A172 (cell line): ENCODE measurements at places on chromosomes 5 and 9. TPM values are rescaled to one million over a fixed set of nuclear protein-coding genes. Genes with fewer than 3 reads are reported as not detected.

GRCh38 chr9:113524468-113524867 is 60.9 kb downstream of the RGS3 start:
- DNase-seq, result no peak

- DNase-seq, result no peak
Observed at GRCh38 chr5:40679913-40680681, at the start of gene PTGER4. Gene PTGER4, plus strand, starts transcription at chr5:40679915. Its CDS starts 1,079 bp downstream, at chr5:40680994.

- no peak for DNase-seq
Observed at GRCh38 chr9:99073985-99074901, 30.7 kb upstream of the TGFBR1 start.

DNA sequence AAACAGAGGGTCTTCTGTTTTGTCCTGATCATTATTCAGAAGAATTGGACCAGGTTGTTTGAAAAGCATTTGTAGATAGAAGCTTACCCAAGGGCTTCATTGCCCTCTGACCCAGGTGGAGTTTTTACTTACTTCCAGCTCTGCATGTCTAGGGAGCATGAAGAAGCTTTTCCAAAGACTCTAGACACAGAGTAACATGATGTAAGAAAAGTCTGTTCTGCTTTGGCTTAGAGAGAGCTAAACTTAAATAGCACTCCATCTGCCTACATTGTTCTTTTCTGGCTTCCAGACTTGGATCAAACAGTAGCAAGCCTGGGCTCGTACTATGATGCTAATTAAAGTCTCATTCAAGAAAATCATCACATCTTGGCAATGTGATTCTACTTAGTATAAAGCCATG is 112.1 kb downstream of the SNCAIP start:
- no peak for DNase-seq

- DNase-seq, result no peak
Observed at GRCh38 chr9:86336058-86336457, 18.2 kb downstream of the TUT7 start.

Gene OTP
- not detected in 2 replicates for total RNA-seq
